ENCODE measurements at places on chromosomes 12 and 14.

- DNase-seq, result no peak
Observed at GRCh38 chr12:79001404-79001803, 136.8 kb downstream of the SYT1 start.

DNA sequence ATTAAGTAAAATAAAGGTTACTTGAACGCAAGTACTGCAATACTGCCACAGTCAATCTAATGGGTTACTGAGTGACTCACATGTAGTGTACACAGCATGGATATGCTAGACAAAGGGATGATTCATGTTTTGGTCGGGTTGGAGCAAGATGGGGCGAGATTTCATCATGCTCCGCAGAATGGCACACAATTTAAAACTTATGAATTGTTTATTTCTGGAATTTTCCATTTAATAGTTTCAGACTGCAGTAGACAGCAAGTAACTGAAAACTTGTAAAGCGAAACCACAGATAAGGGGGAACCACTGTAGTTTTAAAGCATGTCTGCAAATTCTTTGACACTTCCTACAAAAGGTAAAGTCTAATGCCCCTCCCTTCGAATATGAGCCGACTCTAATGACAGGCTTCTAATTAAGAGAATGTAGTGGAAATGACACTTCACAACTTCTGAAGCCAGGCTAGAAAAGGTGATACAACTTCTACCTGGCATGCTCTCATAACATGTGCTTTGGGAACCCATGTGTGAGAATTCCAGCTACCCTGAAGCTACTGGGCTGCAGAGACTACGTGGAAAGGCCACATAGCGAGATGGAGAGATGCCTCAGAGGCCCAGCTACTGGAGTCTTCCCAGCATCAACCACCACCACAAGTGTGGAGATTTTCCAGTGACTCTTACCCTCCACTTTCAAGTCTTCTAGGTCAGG lies 13.9 kb upstream of the TCP11L2 start:
- DNase-seq, result no peak

DNA sequence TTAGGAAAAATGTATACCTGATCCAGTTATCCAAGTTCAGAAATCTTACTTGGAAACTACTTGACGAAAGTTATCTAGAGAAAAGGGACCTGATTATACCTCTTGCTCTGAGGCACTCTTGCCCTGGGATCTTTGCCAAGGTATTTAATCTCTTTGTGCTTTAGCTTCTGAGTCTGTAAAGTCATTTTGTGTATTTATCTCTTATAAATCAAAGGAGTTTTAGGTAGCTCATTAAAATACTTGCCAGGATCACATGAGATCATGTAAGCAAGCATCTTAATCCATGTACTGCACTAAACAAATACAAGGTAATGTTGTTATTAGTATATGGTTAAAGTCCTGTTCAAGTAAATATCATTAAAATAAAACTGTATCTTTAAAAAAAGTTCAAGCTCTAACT lies 147.5 kb downstream of the IPO8 start:
- no peak for DNase-seq

DNA sequence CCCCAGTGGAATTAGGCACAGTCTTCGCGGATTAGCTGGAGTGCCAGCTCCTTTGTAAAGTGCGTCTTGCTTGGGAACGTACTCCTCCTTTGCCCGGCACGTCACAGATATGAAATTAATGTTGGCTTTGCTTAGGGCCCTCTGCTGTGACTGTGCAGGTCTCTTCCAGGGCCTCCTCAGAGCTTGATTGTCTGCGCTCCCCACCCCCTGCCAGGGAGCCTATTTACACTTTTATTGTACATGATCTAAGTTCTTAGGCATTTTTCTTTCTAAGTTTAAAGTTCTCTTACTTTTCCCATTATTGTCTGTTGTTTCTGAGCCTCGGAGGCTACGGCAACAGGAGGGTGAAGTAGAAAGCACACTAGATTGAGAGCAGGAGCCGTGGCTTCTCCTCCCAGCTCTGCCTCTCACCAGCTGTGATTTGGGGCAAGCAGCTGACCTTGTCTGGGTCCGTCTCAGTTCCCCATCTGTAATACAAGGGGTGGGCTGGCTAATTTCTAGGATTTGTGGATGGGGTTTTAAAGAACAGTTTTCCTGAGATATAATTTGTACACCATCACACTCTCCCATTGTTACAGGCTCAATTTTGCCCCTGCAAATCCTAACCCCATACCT lies 81.8 kb downstream of the TSPAN9 start:
- no peak for DNase-seq

- no peak for DNase-seq
Observed at GRCh38 chr12:67649261-67649569, 670 bp downstream of the DYRK2 start.

- no peak for DNase-seq
Observed at GRCh38 chr14:53368711-53369201, 215.6 kb upstream of the DDHD1 start.

DNA sequence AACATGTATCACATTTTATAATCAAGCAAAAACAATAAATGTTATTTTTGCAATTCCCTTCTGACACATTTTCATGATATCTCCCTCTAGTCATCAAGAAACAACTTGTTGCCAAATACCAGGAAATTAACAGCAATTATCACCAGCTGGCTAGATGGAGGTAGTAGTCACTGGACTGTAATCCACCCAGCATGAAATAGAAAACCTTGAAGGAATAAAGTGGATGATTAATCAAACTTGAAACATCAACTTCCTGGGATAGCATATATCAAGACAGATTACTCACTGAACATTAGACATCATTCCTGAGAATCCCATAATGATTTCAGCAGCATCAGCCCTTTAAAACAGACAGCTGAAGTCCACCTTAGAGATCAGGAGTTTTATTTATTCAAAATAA lies 259.0 kb downstream of the CCDC59 start:
- no peak for DNase-seq

DNA sequence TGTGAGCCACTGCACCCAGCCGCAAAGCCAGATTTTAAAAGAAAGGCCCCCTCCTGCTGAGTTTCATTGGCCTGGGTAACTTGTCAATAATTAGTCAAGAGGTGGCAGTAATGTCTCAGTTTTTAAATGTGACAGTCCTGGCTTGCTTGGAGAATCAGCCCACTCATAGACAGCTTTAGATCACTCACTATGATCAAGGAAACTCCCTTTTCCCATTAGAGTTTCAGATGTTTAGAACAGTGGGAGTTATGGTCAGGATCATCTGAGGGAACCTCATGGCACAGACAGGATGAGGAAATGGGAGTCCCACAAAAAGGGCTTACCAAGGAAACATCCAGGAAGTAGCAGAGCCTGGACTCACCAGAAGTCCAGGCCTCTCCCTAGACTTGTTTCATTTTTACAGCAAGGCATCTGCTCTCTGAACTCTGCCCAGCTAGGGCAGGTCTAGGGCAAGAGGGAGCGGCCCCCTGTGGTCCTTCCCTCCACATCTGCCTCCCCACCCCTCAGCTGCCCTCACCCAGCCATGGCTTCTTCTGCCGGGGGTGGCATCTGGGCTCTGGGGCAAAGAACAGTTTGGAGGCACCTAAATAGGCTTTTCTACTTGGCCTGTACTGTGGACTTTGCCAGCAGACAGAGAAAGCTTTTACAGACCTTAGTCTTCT lies 11.2 kb downstream of the BCL2L14 start:
- DNase-seq, result no peak

- DNase-seq, result no peak
Observed at GRCh38 chr14:24700511-24700910, 66.5 kb upstream of the GZMB start.

- DNase-seq, result no peak
Observed at GRCh38 chr14:50452979-50453705, 56.5 kb upstream of the CDKL1 start.

DNA sequence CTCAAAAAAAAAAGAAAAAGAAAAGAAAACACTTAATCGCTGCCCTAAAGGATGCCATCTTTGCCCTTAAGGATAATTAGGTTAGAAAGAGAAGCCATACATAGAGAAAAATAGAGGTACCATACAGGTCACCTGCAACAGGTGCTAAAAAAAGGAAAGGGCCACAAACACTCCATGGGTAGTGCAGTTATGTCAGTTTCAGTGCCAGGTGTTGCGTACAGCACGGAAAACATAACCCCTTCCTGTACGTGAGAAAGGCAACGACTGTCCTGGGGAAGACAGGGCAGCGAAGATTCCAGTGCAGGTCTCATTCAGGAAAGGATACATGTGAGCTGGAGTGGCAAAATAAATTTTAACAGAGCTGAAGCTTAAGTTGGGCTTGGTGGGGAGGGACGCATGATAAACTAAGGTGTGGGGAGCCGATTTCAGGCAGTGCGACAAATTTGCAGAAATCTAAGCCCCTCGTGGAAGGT lies 553 bp upstream of the DAZAP2 start:
- no peak for DNase-seq

DNA sequence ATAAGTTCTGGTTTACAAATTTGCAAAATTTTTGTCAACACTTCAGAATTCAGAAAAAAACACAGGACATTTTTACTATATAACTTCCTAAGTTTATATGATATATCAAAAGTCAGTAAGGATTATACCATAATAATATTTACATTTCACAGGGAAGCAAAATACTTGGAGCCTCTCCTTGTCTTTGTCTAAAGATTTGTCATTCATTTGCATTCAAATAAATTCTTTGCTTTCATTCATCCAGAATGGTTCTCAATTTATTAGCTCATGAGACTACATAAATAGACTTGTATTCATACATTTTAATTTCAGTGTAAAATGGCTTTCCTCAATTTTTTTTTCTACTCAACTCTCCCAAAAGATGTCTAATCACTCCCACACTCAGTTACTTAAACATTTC lies 96.4 kb downstream of the SLC38A6 start:
- no peak for DNase-seq

DNA sequence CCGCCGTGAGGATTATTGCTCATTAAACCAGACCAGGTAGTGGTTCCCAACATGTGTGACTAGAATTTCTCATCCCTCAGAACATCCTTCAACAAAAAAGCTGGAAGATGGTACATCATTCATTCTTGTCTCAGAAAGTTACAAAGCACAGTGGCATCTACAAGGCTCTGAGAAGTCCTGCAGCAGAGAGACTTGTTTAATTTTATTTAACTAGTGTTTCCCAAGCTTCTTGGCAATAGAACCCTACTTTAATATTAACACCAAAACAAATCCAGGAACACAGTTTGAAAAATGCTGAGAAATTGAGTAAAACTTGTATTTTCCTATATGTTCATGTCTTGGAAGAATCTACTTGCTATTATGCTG lies 54.8 kb downstream of the PLXNC1 start:
- DNase-seq, result no peak

- DNase-seq, result no peak
Observed at GRCh38 chr12:77163074-77164038, 98.0 kb upstream of the E2F7 start.

DNA sequence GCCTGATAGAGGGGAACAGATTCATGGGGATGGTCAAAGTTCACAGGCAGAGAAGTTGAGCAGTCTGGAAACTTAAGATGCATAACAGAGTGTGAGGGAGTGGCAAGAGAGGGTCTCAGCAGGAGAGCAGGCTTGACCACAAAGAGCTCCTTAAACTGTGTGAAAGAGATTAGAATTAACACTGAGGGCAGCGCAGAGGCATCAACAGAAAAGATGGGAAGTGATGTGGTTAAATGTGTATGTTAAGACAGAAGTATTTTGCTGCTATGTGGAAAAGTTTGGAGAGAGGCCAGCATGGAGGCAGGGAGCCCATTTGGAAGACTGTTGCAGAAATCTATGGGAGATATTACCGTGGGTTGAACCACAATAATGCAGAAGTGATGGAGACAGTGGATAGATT lies 122.7 kb upstream of the LMNTD1 start:
- DNase-seq, result no peak

DNA sequence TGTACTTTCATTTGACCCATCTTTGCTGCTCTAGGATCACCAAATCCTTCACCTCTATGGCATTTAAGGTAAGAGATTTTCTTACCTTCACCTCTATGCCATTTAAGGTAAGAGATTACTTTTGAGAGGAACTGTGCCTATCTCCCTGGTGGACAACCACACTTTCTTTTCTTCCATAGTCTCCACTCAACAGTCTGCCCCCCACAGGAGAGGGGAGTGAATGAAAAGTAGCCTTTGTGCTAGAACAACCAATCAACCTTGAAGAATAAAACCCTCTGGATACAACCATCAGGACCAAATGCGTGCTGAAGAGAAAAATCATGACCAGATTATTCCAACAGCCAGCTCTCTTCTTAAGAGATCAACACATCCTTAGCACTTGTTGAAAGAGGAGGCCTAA lies 258.6 kb upstream of the TMPO start:
- DNase-seq, result no peak

DNA sequence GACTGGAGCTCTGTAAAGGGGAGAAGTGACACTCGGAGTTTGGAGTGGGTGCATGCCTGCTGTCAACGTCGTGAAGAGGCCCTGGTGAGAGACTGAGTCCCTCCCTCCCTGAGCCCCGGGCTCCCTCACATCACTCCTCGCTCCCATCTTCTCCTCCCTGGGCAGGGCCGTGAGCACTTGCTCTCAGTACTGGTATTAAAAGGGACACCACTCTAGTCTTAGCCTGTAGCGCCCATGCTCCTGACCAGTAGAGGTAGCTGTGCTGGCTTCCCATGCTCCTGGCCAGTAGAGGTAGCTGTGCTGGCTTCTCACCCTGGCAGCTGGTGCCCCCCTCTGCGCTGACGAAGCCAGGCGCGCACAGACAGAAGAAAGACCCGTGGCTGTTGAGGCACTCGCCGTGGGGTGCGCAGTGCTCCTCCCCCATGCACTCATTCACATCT lies 14.7 kb downstream of the ISCA2 start:
- DNase-seq, result no peak

GRCh38 chr12:32679920-32680237 lies 778 bp downstream of the DNM1L start:
- no peak for DNase-seq

- no peak for DNase-seq
Observed at GRCh38 chr12:102990419-102990818, 32.9 kb downstream of the ASCL1 start.

- no peak for DNase-seq
Observed at GRCh38 chr14:95290871-95291431, 28.8 kb downstream of the CLMN start.

DNA sequence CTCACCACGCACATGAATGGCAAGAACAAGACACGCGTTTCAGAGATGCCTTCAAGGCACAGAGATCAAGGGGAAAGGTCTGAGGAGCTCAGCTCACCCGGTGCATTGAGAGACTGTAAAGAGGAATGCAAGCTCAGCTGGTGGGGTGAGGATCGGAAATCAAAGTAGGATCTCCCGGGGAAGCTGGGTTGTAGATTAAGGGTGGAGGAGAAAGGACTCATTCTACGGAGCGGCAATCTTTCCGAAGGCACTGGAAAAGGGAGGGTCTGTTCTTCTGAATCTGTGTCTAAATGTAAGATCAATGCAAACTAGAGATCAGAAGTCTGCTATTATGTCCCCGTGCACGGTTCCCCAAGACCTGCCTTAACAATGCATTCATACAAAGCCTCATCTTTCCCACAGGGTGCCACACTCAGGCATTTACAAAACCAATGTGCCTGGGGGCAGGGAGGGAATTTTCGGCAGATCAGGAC lies 41.6 kb upstream of the PYGL start:
- no peak for DNase-seq

DNA sequence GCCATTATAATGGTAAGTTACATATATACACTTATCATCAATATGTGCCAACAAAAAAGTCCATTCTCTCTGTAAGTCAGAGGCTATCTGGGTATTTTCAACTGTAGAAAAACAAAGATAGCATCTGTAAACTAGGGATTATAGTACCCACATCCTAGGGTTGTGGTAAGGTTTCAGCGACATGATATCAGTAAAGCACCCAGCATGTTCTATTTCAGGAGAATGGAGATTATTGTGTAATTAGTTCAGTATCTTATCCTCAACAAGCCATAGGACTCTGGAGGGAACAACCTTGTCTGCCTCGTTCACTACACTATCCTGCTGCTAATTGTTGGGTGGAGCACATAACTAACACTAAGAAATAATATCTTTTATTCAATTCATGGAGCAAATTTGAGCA lies 19.7 kb upstream of the CKAP4 start:
- DNase-seq, result no peak

Data from CD8-positive, alpha-beta T cell (primary cell).